Astrocyte (in vitro differentiated cells and primary cell): ENCODE measurements at places on chromosomes 13 and 19. TPM values are rescaled to one million over a fixed set of nuclear protein-coding genes. Genes with fewer than 3 reads are reported as not detected.

DNA sequence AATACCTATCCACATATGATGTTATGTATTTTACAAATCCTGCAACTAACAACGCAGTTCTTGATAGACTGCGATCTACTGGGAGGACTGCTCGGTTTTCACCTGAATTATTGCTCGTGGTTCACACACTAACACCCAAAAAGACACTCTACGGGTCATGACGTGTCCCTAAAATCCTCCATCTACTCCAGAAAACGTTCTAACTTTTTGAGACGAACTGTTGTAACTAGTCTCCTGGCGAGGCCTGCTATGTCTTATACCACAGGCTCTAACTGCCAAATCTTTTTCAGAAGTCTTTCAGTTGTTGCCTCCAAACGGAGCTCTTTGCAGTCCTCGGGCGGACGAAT, 108.2 kb downstream of the KCNRG start:
- DNase-seq = no peak

DNA sequence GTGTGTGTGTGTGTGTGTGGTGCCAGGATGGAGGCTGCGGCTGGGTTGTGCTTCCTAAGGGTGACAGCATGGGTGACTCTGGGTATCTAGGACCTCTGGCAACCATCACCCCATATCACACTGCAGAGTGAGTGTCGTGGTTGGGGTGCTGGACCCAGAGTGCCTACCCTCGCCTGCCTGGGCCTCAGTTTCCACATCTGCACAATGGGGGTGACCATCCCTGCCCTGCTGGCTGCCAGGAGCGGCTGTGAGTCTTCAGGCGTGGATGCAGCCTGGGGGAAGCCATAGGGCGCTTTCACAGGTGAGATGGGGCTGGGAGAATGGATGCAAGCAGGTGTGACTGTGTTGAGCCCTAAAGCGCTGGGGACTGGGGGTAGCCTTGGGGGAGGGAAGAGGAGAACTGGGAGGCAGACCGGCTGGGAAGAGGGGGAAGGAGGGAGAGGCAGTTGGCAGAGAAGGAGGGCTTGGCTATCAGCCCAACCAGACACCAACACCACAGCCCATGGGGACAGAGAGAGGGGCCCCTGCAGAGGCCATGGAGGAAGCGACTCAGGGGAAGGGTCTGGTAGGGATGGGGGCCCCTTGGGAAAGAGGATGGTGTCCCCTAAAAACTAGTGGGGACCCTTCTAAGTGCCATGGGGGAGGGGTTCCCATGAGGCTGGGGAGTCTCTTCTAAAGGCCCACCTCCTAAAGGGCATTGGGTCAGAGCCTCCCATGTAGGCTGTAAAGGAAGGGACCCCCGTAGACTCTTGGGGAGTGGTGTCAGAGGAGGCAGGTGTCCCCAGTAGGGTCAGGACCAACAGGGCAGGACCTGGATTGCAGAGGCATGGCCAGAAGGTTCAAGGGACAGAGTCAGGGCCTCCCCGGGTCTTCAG, 1.7 kb downstream of the PLPPR2 start:
- no peak for DNase-seq

DNA sequence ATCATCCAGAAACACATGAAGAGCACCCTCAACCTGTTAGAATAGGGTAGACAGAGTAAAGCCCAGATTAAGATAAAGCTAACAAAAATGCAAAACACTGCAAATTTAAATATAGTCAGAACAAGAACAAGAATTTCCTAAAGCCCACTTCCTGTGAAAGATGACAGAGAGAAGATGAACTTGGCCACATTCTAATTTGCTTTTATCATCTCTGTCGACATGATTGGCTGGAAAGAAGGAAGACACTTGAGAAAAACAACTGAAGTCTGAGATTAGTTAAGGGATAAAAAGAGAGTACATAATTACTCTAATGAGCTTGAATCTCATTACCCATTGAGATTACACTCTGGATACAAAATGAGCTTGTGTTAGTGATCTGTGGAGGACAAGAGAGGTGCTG, 537.6 kb downstream of the KLF5 start:
- no peak for DNase-seq

GRCh38 chr13:41624041-41624440, 166.7 kb downstream of the RGCC start:
- DNase-seq = no peak

DNA sequence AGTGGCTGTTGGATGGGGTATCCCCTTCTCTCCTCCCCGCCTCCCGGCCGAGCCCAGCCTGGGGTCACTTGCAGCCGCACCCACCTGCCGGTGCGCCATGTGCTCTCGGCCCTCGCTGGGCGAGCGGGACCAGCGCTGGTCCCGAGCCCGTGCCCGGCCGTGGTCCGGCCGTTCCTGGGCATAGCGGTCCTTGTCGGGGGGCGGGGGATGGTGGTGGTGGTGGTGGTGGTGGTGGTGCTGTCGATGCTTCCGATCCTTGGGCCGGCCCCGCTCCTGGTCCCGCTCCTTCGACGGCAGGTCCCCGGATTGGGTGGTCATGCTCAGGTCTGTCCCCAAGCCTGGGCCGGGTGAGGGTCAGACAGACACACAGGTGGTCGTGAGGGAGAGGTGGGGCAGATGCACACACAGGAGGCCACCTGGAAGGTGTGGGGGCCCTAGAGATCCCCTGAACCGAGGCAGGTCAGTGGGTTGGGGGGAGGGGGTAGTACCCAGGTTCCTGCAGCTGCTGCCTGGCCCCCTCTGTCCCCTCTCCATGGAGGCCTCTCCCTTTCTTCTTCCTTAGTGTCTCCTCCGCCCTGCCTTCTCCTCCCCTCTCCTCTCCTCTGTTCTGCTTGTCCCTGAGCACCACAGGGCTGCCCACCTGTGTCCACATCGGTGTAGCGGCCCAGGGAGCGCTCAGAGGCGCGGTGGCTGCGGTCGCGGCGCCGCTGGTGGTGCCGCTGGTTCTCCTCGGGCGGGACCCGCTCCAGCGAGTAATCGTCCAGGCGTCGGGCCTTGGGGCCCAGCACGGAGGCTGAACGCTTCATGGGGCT, 58.7 kb downstream of the IER2 start:
- no peak for DNase-seq

DNA sequence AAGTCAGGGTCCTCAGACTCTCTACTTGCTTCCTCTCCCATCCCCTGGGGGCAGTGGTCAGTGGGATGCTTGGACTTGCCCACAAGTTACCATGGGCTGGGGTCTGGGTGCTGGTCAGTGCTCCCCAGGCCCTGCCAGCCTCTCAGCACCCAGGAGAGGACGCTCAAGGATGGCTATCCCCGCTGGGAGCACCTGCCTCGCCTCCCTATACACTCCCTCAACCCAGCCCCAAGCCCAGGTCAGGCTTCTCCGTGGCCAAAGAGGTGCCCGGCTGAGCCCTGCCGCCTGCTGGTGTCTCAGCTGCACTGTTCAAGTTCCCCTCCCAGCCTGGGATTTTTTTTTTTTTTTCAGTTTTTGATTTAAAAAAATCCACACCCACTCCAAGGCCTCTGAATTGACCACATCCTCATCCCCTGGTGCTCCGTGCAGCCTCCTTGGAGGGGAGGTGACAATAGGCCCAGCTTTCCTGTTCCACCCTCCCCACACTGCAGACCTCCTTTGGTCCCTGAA, 10.8 kb downstream of the F2RL3 start:
- no peak for DNase-seq

DNA sequence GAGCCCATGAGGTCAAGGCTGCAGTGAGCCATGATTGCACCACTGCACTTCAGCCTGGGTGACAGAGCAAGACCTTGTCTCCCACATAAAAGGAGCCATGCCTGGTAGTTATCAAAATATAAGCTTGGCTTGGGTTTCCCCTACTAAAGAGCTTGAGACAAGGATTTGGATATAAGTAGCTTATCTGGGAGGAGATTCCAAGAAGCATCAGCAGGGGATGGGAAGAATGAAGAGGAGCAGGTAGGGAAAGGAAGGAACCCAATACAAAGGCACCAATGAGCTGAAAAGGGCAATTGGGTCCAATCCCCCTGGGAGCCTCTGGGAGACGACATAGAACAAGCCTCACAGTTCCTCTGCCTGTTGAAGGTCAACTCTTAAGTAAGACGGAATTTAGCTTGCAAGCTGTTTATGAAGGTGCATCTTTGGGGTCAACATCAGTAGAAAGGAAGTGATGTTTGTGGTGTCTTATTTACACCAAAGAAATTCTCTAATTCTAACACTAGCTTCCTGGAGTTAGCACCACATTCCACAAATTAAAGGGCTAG, 7.4 kb upstream of the CLEC4G start:
- no peak for DNase-seq

- DNase-seq = no peak
These were observed 682 bp downstream of the SSBP4 start for GRCh38 chr19:18419699-18420460.

DNA sequence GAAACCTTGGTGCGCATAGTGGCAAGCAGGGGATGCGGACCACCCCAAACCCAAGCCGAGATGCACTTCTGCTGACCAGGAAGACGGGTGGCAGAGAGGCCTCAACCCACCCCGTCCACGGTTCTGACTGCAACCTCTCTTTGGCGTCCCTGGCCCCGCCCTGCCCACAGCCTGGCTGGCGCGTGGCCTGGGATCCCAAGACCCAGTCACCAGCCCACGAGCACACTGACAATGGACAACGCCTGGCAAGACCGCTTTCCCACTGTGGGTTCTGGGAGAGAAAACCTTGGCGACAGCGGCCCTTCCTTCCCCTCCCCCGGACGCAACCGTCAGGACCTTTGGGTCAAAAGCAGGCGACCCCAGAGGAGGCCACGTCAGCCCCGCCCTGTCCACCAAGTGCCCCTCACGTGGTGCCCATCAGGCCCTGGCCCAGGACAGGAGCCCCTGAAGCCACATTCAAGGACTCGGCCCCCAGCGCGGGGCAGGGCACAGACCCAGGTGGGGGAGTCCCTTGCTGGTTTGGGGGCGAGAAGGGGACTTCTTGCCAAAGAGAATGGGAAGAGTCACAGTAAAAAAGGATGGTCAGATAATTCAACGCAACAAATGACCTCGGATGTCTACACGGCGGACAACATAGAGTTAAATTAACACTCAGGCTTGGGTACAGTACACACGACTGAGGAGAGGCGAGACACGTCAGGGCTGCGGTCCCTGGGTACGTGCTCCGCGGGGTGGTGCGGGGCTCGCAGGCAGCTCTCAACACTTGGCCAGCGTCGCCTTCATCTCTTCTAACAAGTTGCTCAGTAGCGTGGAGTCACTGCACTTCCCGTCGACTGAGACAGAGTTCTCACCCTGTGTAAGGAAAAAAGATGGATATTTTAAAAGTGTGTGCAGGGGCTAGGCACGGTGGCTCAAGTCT, 5.0 kb downstream of the IZUMO4 start:
- no peak for DNase-seq

GRCh38 chr13:22454586-22454985, 726.2 kb upstream of the SGCG start:
- no peak for DNase-seq

GRCh38 chr19:5376928-5377327, 36.3 kb upstream of the PTPRS start:
- DNase-seq = no peak

- DNase-seq = no peak
These were observed 16.0 kb upstream of the OLFM2 start for GRCh38 chr19:9952276-9952675.

- no peak for DNase-seq
These were observed 5.7 kb upstream of the PNPLA6 start for GRCh38 chr19:7529610-7530490.

DNA sequence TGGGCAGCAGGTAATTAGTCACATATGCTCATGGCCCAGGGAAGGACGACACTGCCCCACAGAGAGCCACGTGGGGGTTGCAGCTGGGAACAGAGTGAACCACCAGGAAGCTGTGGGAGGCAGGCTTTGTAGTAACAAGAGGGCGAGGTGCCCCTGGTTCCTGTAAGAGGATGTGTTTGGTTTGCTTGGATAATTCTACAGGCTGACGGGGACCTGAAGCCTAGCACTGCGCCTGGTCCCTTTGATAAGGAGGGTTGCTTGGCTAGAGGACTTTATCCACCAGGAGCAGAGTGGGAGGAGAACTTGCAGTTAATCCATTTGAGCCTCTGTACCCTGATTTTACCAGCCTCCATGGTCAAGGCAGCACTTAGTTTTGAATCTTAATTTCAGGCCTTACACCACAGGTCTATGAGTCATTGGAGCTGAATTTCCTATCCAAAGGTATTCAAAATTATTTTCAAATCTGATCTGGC, 67.4 kb upstream of the CLDN10 start:
- DNase-seq = peak; percentile 48

DNA sequence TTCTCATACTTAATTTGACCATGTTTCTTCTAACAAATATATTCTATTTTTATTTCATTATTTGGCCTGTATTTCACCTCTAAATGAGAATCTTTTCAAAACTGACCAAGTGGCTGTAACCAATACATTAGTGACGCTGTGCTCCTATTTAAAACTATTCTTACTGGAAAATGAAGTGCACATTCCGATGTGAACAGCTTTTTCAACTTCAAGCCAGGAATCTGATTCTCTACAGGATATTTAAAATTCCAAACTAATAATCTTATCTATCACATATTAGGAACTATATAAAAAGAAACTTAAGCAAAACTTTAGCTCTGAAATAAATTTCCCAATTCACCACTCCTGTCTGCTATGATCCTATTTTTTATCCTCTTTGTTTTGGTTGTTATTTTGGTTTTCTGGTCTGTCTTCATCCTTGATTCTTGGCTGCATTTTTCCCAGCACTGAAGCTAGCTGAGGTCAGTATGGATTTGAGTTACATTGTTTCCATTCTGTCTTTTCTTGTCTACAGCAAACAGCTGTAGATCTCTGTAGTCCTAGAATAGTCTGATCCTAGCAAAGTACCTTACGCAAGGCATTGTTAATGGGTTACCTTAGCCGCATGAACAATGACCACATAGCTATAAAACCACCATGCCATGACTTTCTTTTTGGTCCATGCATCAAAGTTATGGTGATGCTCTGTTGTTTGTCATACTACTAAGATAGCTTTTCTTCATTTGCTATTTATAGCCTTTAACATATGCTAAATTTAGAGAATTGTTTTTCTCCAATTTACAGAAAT, 748.6 kb upstream of the SPRY2 start:
- no peak for DNase-seq

- DNase-seq = no peak
These were observed 176.8 kb downstream of the ZNF737 start for GRCh38 chr19:20388706-20389225.

- DNase-seq = no peak
These were observed 22.9 kb upstream of the SLC7A10 start for GRCh38 chr19:33248553-33248953.

DNA sequence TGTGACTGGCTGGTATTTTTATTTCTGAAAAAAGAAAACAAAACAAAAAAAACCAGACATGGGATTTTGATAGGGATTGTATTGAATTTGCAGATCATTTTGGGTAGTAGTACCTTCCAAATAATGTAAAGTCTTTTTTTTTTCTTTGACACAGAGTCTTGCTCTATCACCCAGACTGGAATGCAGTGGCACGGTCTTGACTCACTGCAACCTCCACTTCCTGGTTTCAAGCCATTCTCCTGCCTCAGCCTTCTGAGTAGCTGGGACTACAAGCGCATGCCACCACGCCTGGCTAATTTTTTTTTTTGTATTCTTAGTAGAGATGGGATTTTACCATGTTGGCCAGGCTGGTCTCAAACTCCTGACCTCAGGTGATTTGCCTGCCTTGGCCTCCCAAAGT, 4.2 kb downstream of the ZNF101 start:
- no peak for DNase-seq

SIGLEC8 gene
- not detected in 2 replicates for total RNA-seq

CLC gene
- total RNA-seq = not detected in 2 replicates

KLK15 gene
- total RNA-seq = not detected in 2 replicates

DHDH gene
- 0.45 TPM in 1 of 2 replicates, not detected in the other for total RNA-seq

FKBP8 gene
- 246 and 251 TPM in 2 replicates for total RNA-seq

ZNF566 gene
- total RNA-seq = 10.0 and 16.0 TPM in 2 replicates

MADCAM1 gene
- total RNA-seq = 0.57 and 0.60 TPM in 2 replicates

MYH14 gene
- not detected in 2 replicates for total RNA-seq

SBK2 gene
- total RNA-seq = 2.5 and 4.2 TPM in 2 replicates

ADGRE2 gene
- 0.12 and 0.34 TPM in 2 replicates for total RNA-seq

EPSTI1 gene
- 96.0 and 117 TPM in 2 replicates for total RNA-seq

TDRD12 gene
- not detected in 2 replicates for total RNA-seq

ONECUT3 gene
- not detected in 2 replicates for total RNA-seq

SLC25A41 gene
- 0.55 and 0.75 TPM in 2 replicates for total RNA-seq

ZNF558 gene
- total RNA-seq = not detected in 2 replicates
